Activated T-helper 1 cell treated with anti-CD3 and anti-CD28 coated beads, Interleukin-2, amount 50 U/mL, for 16 hours (primary cell): ENCODE measurements at places on chromosomes 2 and 18.
A peak's percentile ranks its signal among the peaks of the same experiment; 100 is the strongest.

DNA sequence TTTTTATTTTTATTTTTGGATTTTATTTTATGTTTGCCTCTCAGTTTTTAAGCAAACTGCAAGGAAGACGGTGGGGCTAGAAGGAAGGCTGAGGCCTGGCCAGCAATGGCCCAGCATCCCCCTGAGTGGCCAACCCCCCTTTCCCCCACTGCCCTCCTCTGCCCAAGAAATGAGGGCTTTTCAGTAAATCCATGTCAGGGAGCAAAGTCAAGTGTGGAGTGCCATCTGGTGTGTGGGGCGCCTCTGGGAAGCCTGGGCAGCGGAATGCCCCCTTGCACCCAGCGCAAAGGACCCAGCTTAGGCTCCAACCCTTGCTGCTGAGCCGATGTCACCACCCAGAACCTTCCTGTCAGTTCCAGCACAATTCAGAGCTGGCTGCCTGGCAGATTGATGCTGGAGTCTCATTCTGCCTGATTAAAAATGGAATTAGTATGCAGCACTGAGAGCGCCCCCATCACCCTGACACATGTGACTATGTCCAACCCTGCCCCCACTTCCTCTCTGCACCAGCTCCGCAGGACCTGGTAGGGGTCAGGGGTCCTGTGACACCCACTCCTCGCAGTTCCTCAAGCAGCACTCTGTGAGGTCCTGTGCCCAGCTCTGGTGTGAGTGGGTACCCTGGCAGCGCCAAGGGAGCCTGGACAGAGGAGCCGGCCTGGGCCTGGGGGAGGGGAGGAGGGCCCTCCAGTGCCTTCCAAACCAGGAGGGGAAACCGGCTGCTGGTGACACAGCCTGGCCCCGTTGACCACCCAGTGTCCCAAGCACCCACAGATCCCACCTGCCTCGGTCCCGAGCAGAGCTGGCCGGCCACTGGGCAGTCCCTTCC is 9.2 kb upstream of the ALPP start:
- DNase-seq, result no peak

DNA sequence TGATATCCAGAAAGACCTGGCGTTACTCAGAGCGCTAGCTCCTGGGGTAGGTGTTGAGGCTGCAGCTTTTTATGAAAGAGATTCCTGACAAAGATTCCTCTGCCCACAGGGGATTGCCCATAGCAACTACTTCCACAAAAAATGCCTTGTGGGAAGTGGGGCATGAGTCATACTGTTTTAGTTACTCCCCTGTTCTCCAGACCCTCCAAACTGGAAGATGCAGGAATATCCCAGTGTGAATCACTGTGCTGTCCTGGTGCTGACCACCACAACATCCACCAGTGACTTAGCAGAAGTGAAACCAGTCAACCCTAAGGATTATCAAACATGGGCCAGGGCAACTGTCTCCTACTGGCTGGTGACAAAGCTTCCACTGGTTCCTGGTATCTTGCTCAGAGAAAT is 61.8 kb downstream of the CDH2 start:
- no peak for DNase-seq

DNA sequence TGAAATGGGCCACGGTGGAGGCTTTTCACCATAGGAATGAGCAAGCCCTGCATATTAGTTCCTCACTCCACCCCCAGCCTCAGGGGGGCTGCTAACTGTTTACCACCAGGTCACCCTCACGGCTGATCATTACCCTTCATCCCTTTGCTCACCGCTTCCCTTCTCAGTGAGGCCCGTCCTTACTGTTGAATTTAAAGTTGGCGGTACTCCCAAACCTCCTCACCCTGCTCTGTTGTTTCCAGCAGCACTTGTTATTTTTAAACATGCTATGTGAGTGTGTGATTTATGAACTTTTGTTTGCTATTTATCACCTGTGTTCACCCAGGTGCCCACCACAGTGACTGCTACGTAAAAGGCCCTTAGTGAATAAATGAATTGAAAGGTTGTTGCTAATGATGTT is 243.6 kb downstream of the ZNF407 start:
- no peak for DNase-seq

DNA sequence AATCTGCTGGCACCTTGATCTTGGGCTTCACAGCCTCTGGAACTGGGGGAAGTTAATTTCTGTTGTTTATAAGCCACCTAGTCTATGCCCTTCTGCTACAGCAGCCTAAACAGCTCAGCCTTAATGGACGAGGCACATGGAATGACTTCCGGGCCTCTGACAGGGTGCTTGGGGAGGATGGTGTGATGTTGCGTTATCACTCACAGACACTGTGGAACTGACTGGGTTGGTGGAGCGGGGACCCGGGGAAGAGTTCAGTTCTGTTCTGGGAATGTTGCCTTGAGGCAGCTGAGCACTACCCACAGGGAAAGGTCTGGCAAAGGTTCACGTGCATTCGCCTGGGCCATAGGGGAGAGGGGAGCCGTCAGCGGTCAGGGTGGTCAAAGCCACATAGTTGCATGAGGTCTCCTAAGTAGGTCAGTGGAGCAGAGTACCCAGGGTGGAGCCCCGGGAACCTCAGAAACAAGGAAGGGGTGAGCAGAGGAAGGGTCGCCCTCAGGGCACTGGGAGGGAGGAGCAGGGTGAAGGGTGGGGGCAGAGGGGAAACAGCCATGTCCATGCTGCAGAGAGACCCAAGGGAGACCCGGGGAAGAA is 36.2 kb downstream of the LRRFIP1 start:
- no peak for DNase-seq

GRCh38 chr2:86105969-86106945 is at the start of gene PTCD3:
Gene PTCD3, plus strand, starts transcription at chr2:86106235. Its CDS starts 13 bp downstream, at chr2:86106248.
- DNase-seq, result peak; percentile 86

- DNase-seq, result no peak
These were observed 1.0 kb upstream of the ANKRD62 start for GRCh38 chr18:12092398-12093229.

DNA sequence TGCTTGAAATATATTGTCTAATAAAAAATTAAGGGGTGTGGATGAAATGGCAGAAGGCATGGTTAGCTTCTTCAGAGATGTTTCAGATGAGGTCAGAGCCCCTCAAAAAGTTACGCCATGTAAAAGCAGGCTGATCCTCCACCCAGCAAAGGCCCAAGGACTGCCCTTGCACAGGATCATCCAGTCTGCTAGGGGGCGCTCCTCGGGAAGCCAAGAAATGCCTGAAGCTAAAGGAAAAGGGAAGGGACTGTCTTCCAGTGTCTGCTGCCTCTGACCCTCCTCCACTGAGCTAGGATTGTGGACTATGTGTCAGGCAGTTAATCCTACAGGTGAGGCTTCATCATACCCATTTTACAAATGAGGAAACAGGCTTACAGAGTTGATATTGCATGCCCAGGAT is 33.8 kb upstream of the TEX51 start:
- DNase-seq, result no peak

- no peak for DNase-seq
These were observed 52.8 kb downstream of the EIF2AK3 start for GRCh38 chr2:88574445-88574844.
